Right lobe of liver (tissue), 6 donors: ENCODE measurements at places on chromosomes 13 and 19.

- DNase-seq: no peak
Measured at GRCh38 chr13:106096661-106097092, 438.8 kb downstream of the EFNB2 start.

DNA sequence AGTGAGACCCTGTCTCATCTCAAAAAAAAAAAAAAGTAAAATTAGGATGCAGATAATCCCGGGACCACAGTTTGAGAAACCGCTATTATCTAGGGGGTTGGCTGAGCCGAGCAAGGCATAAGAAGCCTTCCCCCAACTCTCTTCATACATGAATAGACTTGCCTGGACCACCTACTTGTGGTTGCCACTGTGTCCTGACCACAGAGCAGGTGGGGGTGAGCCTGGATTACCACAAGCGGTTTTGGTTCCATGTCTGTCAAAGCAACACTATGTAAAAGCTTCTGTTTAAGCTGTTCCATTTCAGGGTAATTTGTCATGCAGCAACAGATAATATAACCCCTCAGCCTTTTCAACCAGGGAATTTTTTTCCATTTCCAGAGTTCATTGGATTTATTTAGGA is 3.3 kb upstream of the NAPA start:
- DNase-seq: no peak

GRCh38 chr19:51702103-51702824 is 9.1 kb downstream of the SPACA6 start:
- DNase-seq: peak; percentile 64

- DNase-seq: no peak
Measured at GRCh38 chr13:72585254-72585653, 142.2 kb downstream of the MZT1 start.

DNA sequence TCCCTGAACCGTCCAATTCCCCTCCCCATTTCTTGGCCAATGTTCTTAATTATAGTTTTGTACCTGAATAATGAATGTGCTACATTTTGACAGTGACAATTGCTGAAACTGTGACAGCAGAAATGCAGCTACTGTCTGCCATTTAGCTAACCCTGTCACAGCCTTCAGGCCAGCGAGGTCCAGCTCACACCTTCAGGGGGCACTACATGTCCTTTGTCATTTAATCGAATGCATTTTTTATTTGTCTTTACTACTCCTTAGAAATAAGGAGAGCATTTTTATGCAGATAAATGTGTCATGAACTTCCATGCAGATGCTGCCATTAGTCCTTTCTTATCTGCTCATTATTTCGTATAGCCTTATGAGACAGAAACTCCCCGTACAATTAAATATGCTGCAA is 159.9 kb downstream of the MZT1 start:
- no peak for DNase-seq
